NCI-H1417 treated with DMSO at 0.1 percent for 48 hours (cell line): ENCODE measurements at places on chromosomes 11 and 22.

GRCh38 chr11:126914941-126915340 lies 85.6 kb downstream of the KIRREL3 start:
- no peak for DNase-seq

- DNase-seq: no peak
Measured at GRCh38 chr22:22800716-22801115, 86.9 kb upstream of the IGLL5 start.

GRCh38 chr11:25298450-25298849 lies 801.6 kb downstream of the LUZP2 start:
- DNase-seq: no peak

DNA sequence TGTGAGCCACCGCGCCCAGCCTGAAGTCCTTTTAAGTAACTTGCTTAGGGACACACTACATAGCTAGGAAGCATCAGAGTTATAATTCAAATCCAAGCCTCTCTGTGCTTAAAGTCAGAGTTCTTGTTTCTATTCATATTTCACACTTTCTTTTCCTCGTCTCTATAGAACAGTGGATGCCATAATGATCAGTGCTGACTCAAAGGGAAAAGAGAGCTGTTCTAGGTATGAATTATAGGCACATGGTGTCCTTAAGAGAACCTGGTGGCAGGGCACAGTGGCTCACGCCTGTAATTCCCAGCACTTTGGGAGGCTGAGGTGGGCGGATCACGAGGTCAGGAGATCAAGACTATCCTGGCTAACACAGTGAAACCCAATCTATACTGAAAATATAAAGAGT lies 400.2 kb upstream of the DDI1 start:
- no peak for DNase-seq

GRCh38 chr11:45031912-45032519 lies 81.3 kb upstream of the TP53I11 start:
- DNase-seq: no peak

GRCh38 chr11:31921081-31921480 lies 110.0 kb upstream of the PAX6 start:
- no peak for DNase-seq

GRCh38 chr11:115653076-115653475 lies 148.9 kb upstream of the CADM1 start:
- no peak for DNase-seq

DNA sequence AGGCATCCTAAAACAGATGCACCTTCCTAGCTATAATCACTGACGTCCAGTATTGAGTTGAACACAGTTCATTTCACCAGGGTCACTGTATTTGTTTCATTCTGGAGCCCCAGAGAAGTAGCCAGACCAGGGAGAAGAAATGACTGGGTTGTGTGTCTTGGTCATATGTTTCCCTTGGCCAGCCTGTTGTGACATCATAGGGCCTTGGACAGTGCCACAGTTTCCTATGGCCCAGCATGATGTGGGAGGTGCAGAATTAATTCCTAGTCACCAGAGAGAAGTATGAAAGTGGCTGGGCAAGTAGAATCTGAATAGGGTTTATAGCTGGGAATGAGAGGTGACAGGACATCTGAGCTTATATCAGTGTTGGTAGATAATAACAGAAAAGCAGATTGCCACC lies 84.0 kb upstream of the ZBED5 start:
- DNase-seq: no peak

DNA sequence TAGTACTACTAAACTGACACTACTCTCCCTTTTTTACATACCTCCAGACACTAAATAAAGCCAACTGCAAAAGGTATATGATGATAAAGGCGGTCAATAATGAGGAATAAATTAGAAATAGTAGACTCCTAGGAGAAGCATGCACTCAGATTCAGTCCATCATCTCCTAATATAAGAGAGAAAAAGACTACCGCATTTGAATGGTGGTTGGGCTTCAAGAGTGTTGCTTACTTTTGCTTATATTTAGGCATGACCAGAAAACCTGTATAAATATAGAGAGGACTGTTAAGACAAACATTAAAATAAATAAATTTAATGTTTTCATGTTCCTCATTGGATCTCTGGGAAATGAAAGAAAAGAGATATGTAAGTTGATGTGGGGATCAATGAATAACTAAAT lies 1137.0 kb downstream of the FAM181B start:
- no peak for DNase-seq

DNA sequence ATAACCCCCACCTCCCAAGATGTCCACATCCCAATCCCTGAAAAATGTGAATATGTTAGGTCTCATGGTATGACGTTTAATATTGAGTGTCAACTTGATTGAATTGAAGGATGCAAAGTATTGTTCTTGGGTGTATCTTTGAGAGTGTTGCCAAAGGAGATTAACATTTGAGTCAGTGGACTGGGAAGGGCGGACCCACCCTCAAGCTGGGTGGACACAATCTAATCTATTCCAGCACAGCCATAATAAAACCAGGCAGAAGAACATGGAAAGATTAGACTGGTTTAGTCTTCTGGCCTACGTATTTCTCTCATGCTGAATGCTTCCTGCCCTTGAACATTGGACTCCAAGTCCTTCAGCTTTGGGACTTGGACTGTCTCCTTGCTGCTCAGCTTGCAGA lies 315.5 kb downstream of the GUCY1A2 start:
- DNase-seq: no peak

DNA sequence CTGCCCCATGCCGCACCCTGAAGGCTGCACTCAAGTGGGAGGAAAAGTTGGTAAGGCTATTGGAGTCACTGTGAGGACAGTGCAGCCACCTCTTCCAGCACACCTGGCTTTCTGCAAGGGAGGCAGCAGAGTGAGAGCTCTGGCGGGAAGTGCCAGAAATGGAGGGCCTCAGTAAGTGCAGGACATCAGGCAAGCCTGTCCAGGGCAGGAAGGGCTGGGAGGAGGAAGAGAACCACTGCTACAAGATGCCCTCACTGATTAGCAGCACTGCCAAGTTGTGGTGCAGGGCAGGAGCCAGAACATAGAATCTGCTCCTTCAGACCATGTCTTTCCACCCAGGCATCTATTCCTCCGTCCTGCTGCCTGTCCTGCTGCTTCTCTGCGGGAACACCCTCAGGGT lies 61.2 kb upstream of the CLTCL1 start:
- DNase-seq: no peak

- DNase-seq: no peak
Measured at GRCh38 chr11:57069942-57070341, 81.2 kb downstream of the OR5AK2 start.

DNA sequence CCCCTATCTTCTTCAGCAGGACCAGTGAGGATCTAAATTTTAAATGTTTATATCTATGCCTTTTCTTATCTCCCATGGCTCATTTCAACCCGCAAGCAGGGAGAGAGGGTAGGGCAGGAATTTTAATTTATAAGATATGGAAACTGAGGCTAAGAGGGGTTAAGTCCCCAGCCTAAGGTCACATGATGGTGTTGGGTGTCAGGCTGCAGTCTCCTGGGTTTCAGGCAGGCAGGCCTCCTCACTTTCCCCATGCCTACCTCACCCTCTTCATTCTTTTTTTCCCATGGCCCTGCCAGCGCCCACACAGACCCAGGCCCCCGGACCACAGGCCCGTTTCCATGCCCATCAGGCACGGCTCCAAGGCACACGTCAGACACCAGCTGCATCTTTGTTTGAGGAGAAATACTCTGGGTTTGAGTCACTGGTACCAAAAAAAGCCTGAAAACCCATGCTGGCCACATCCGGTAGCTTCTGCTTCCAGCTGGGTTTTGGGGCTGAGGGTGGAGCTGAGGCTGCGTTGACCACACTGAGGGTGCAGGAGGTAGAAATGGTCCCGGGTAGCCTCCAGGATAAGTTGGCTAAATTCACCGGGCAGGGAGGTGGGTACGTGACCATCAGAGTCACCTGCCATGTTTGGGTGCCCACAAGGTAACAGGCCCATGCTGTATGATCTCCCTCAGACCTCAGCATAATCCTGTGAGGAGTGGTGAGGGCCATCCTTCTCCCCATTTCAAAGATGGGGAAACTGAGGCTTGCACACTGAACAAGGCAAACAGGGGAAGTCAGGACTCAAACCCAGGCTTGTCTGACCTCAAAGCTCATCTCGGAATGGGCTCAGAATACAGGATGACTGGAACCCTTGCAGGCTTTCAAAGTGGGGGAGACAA lies 7.5 kb downstream of the CRYBB1 start:
- DNase-seq: no peak
